Activated CD8-positive, alpha-beta memory T cell treated with anti-CD3 and anti-CD28 coated beads, Interleukin-2, amount 10 ng/mL, durations not matched to agents 7 days and 5 days (primary cell): ENCODE measurements at places on chromosomes 4 and X.
A peak's percentile ranks its signal among the peaks of the same experiment; 100 is the strongest.

DNA sequence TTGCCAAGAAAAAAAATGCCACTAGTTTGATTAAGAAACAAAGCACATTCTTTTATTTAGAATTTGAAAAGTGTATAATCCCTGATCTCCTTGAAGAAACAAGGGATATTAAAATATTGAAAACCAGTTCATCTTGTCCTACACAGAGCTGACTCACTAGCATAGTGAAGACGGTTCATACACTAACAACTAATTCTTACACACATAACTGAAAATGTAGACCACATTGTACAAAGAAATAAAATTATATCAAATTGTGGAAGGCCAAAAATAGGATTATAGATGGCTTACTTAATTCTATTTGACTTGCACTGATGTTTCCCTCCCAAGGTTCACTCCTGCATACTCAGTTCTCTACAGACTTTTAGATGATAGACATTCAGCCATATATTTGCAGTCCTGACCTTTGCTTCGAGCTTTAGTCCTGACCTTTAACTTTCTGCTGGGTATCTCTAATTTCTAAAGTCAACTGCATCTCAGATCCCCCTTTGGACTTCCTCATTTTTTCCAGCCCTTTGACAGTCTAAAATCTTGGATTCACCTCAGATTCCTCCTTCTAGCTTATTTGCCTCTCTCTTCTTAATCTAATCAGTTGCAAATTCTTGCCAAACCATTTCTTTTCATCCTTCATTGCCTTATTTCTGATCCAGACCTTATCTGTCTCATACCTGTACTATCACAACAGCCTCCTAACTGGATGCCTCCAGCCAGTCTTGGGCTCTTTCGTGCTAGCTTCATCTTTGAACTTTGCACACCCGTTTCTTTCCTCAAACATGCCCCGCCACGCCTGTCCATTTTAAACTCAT, 4.5 kb upstream of the WWC2 start:
- H3K27me3 ChIP-seq, result peaks cover 50% of the 10 kb centered on the region
- H3K4me1 ChIP-seq, result no peaks in the 10 kb centered on the region
- H3K27ac ChIP-seq, result no peak overlapping the region
- H3K4me3 ChIP-seq, result no peak overlapping the region
- DNase-seq, result no peak
- no peaks in the 10 kb centered on the region for H3K36me3 ChIP-seq

GRCh38 chr4:36551697-36552214, 270.3 kb downstream of the DTHD1 start:
- no peaks in the 10 kb centered on the region for H3K27me3 ChIP-seq
- H3K27ac ChIP-seq, result peak overlapping the region; percentile 5
- no peak for DNase-seq
- H3K4me1 ChIP-seq, result peaks cover 18% of the 10 kb centered on the region
- H3K36me3 ChIP-seq, result no peaks in the 10 kb centered on the region

DNA sequence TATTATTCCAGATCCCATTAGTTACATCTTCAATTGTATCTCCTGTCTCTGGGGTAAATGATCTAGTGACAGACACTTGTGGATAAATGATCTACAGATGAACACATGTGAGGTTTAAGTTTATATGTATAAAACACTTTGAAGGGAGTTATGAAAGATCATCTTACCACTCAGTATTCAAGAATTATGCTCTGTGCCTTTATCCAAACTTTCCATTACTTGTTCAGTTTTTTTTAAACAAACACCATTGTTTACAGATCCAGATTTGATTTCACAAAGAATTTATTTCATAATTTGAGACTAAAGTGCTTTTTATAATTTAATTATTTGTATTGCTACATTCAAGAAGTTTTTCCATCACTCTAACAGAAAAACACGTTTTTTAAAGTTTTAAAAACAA, 142.5 kb downstream of the HHIP start:
- H3K4me3 ChIP-seq, result no peak overlapping the region
- H3K36me3 ChIP-seq, result no peaks in the 10 kb centered on the region
- DNase-seq, result no peak
- H3K27ac ChIP-seq, result no peak overlapping the region

DNA sequence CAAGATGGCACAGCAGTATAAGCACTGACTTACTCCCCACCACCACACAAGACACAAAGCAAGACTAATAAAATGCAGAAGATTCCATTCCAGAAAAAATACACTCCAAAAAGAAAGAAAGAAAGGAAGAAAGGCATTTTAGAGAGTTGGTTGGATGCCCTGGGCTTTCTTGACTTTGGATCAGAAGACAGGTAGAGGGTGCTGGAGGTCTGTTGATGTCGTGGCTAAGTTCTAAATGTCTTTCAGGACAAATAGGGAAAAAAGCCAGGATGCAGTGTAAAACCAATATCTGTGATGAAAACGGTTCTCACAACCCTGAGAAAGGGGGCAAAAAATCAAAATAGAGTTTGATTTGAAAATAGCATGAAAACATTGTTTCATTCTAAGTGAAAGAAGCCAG, 555.2 kb upstream of the PRKX start:
- H3K36me3 ChIP-seq, result no peaks in the 10 kb centered on the region
- H3K27ac ChIP-seq, result no peak overlapping the region
- H3K4me3 ChIP-seq, result no peak overlapping the region
- no peak for DNase-seq

- H3K27ac ChIP-seq, result no peak overlapping the region
- H3K4me3 ChIP-seq, result no peak overlapping the region
- H3K27me3 ChIP-seq, result no peaks in the 10 kb centered on the region
Measured at GRCh38 chr4:40530961-40531635, 98.6 kb downstream of the RBM47 start.

DNA sequence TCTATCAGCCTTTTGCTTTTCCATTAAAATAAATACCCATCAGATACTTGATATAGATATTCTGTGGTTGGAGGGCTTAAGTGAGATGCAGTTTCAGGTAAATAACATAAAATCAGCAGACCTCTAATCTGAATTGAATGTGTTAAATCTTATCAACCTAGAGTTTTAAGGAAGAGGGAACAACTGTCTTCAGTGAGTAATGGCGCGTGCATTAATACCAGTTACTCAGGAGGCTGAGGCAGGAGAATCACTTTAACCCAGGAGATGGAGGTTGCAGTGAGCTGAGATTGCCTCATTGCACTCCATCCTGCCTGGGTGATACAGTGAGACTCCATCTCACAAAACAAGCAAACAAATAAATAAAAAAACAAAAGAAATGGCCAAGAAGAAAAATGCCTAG, 54.3 kb downstream of the FAT4 start:
- DNase-seq, result no peak
- H3K27me3 ChIP-seq, result no peaks in the 10 kb centered on the region
- H3K4me1 ChIP-seq, result no peaks in the 10 kb centered on the region
- no peaks in the 10 kb centered on the region for H3K36me3 ChIP-seq
- no peak overlapping the region for H3K4me3 ChIP-seq

- H3K36me3 ChIP-seq, result no peaks in the 10 kb centered on the region
- no peak overlapping the region for H3K4me3 ChIP-seq
- DNase-seq, result no peak
- no peak overlapping the region for H3K27ac ChIP-seq
- no peaks in the 10 kb centered on the region for H3K4me1 ChIP-seq
- no peaks in the 10 kb centered on the region for H3K27me3 ChIP-seq
Measured at GRCh38 chrX:98795636-98796035, 1614.4 kb downstream of the PCDH19 start.

GRCh38 chr4:25420931-25421330, 43.9 kb downstream of the ANAPC4 start:
- H3K4me1 ChIP-seq, result peaks cover 11% of the 10 kb centered on the region
- H3K36me3 ChIP-seq, result peaks cover 27% of the 10 kb centered on the region
- no peak for DNase-seq
- H3K27me3 ChIP-seq, result no peaks in the 10 kb centered on the region
- H3K27ac ChIP-seq, result no peak overlapping the region

DNA sequence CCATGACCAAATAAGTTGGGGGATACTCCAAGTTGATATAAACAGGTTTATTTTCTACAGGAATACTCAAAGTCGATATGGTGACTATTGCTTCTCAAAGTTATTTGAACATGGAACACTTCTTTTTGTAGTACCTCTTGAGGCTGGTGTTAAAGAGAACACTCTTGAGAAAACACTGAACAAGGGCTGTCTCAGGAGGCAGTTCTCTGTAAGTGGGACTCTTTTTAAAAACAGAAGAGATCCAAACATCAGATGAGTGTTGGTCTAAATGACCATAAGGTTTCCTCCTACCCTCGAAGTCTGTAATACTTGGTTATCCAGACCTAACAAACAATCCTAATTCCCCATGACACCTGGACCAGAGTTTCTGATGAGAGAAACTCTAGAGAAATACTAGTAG, 223.2 kb upstream of the TEX13C start:
- H3K27ac ChIP-seq, result no peak overlapping the region
- no peaks in the 10 kb centered on the region for H3K36me3 ChIP-seq
- no peaks in the 10 kb centered on the region for H3K27me3 ChIP-seq
- no peaks in the 10 kb centered on the region for H3K4me1 ChIP-seq
- no peak overlapping the region for H3K4me3 ChIP-seq
- no peak for DNase-seq

DNA sequence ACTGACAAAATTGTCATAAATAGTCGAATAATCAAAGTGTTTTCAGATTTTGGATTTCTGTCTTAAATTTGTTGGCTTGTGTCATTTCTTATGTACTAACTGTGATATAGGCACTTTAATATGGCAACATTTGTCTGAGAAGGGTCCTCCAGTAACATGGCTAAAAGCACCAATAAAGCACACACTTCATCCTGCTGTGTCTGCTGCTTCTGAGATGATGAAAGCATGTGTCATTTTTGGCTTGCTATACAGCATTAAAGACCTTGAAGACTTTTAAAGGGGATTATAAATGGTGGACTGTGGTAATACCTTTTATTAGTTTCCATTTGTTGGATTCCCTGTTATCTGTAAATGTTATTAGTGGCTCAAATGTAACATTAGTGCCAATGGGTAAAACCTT, 551.8 kb upstream of the GRID2 start:
- H3K27me3 ChIP-seq, result no peaks in the 10 kb centered on the region
- no peaks in the 10 kb centered on the region for H3K4me1 ChIP-seq
- no peak overlapping the region for H3K27ac ChIP-seq
- H3K36me3 ChIP-seq, result no peaks in the 10 kb centered on the region

DNA sequence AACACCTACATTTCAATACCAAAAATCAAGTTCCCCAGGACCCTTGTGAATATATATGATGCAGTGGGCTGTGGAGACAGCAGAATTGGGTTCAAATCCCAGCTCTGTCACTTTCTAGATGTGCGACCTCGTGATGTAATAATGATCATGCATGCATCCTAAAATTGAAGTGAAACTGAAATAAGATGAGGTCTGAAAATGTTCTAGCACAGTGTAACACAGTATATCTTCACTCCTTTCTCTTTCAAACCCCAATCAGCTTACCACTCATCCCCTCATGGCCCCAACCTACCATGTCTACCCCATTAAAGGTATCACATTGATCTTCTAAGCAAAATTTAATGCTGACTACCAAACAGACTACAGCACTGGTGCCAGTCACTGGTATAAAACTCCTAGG, 69.9 kb upstream of the BRS3 start:
- H3K27me3 ChIP-seq, result no peaks in the 10 kb centered on the region
- DNase-seq, result no peak
- no peaks in the 10 kb centered on the region for H3K36me3 ChIP-seq

GRCh38 chr4:88533937-88534750, 10.6 kb upstream of the PYURF start:
- no peak overlapping the region for H3K4me3 ChIP-seq
- H3K36me3 ChIP-seq, result no peaks in the 10 kb centered on the region
- no peaks in the 10 kb centered on the region for H3K27me3 ChIP-seq
- H3K27ac ChIP-seq, result no peak overlapping the region
- no peak for DNase-seq

- peaks cover 2% of the 10 kb centered on the region for H3K4me1 ChIP-seq
- no peak overlapping the region for H3K4me3 ChIP-seq
- H3K27ac ChIP-seq, result no peak overlapping the region
- H3K36me3 ChIP-seq, result no peaks in the 10 kb centered on the region
- no peak for DNase-seq
Measured at GRCh38 chr4:168551945-168552695, 55.3 kb downstream of the PALLD start.

- no peaks in the 10 kb centered on the region for H3K27me3 ChIP-seq
- no peak for DNase-seq
- H3K27ac ChIP-seq, result no peak overlapping the region
- no peaks in the 10 kb centered on the region for H3K4me1 ChIP-seq
Measured at GRCh38 chrX:152343306-152343705, 107.8 kb downstream of the GABRA3 start.

- H3K27ac ChIP-seq, result no peak overlapping the region
- no peaks in the 10 kb centered on the region for H3K27me3 ChIP-seq
- H3K36me3 ChIP-seq, result peaks cover 35% of the 10 kb centered on the region
- no peak overlapping the region for H3K4me3 ChIP-seq
Measured at GRCh38 chr4:6644792-6645530, 4.5 kb downstream of the MRFAP1 start.

GRCh38 chrX:8364369-8365141, 100.1 kb upstream of the VCX3B start:
- H3K4me3 ChIP-seq, result no peak overlapping the region
- no peaks in the 10 kb centered on the region for H3K27me3 ChIP-seq
- no peaks in the 10 kb centered on the region for H3K36me3 ChIP-seq
